ENCODE measurements at places on chromosomes 2 and 18. TPM values are rescaled to one million over a fixed set of nuclear protein-coding genes. Genes with fewer than 3 reads are reported as not detected.

DNA sequence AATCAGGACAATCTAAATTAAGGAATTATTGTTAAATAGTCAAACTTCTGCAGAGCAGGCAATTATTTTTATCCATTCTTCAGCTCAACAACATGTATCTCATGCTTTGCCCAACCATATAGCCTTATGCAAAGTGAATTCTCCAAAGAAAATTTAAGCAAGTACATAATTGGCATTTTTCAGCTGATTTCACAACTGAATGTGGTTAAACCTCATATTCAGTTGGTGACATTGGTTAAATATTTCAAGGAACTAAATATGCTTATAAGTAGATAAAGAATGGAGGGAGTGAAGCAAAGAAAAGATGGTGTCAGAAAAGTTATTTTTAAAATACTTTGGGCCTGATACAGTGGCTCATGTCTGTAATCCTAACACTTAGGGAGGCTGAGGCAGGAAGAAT lies 816.2 kb downstream of the NRXN1 start:
- DNase-seq, result no peak

- no peak for DNase-seq
Measured at GRCh38 chr2:209648714-209649113, 122.9 kb upstream of the UNC80 start.

- DNase-seq, result no peak
Measured at GRCh38 chr2:149355716-149356422, 25.5 kb downstream of the LYPD6 start.

DNA sequence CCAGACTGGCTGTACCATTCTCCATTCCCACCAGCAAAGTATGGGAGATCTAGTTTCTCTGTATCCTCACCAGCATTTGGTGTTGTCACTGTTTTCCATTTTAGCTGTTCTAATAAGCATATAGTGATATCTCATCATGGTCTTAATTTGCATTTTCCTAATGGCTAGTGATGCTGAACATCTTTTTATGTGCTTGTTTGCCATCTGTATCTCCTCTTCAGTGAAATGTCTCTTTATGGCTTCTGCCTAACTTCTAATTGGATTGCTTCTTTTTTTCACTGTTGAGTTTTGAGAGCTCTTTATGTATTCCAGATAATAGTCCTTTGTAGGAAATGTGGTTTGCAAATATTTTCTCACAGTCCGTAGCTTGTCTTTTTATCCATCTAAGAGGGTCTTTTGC lies 18.9 kb upstream of the BIN1 start:
- DNase-seq, result no peak

DNA sequence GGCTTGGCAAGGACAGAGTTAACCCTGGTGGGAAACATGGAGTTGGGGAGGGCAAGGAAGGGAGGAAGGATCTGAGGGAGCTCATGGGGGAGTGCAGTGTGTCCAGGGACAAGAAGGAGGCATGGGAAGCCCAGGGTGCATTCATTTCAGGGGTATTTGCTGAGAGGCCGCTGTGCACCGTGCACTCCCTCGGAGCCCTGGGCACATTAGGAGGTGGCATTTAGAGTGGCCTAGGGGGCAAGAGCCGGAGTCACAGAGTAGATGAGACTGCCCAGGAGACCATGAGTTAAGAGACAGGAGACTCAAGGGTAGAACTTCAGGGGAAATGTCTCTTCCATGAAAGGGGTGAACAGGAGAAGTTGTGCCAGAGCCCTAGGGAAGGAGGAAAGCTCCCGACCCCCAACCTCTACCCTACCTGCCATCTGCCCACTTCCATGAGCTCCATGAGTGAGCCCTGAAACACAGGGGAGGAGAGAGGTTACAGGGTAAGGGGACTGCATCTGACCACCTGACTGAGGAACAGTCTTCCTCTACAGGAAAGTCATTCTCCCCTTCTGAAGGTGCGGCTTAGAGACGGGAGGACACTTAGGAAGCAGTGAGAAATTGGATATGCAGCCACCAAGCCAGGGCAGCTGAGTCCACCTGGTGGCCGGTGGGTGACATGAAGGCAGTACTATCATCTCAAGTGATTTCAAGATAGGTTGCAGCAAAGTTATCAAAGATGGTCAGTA lies 58.5 kb upstream of the COPS8 start:
- DNase-seq, result peak; percentile 77

DNA sequence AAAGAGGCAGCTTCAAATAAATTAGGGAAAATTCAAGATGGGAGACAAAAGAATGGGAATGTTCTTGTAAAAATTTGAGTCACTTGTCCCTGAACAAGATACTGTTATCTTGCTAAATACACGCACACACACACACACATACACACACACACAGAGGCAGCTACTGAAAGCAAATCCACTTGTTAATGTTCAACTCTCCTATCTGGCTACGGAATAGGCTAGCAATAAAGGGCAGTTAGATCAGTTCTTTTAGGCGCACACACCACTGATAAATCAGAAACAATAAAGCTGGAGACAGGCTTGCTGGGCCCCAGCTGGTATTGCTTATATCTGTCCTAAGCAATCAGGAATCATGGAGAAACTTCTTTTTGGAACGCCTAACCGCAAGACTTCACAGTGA lies 461.6 kb downstream of the BCL11A start:
- no peak for DNase-seq

GRCh38 chr2:8244639-8245038 lies 437.2 kb upstream of the ID2 start:
- DNase-seq, result no peak

DNA sequence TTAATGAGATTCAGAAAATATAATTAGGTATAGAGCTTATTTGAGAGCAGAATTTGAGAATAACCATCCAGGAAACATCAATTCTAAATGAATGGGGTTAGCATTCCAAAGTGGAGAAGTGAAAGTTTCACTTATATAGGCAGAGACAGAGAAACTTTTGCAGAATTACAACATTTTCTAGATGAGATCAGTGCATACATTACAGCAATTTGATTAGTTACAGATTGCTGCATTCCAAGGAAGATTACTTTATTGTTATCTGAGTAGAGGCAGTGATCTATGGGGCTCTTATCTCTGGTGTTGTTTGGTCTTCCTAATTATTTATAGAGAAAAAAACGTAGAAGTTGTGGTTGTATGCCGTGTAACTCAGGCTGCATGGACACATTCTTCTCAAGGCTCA lies 373.8 kb upstream of the SYT4 start:
- no peak for DNase-seq

Gene CPO
- 0.62 TPM for total RNA-seq

Gene PPP1R1C
- total RNA-seq, result not detected

Gene QPCT
- not detected for total RNA-seq

Gene POTEC
- not detected for total RNA-seq

Gene PAX8
- not detected for total RNA-seq

Gene RAB17
- not detected for total RNA-seq

Gene DSC3
- total RNA-seq, result not detected
